ENCODE measurements at places on chromosomes 5 and 9.

GRCh38 chr5:89005990-89006389, 123.0 kb upstream of the MEF2C start:
- no peak for DNase-seq

DNA sequence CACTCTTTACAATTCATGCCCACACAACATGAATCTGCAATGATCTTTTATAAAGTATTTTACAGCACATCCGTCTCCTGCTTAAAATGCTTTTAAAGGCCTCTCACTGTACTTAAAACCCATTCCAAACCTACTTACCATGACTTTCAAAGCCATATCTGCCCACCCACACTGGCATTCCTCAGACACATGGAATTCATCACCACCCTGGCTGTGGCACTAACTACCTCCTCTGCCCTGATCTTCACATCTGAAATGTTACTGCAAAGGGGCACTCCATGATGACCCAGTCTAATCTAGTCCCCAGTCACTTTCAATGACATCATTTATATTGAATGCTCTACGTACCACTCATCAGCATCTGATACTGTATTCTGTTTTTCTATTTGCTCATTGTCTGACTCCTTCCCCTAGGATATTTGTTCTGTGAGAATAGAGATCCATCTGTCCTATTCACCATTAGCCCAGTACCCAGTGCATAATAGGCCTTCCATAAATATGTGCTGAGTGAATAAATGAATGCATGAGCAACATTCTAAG, 193.2 kb upstream of the KIF2A start:
- no peak for DNase-seq

GRCh38 chr9:83266331-83266665, 203.4 kb upstream of the RASEF start:
- DNase-seq, result no peak

- DNase-seq, result peak; percentile 1
Measured at GRCh38 chr5:55305345-55305744, 2.1 kb downstream of the DHX29 start.

DNA sequence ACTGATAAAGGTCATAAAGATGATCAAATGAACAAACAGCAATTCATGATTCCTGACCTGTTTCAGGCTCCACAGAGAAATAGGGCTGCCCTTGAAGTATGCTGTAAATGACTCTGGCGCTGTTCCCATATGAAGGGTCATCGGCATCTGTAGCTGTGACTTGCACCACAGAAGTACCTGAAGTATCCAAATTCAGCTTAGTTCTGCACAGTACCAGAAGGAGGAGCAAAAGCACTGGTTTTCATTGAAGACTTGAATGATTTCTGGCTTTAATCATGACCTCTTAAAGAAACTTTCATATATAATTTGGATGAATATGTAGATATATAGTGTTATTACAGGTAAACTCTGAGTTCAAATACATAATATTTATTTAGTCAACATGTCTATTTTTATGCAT, 109.1 kb downstream of the CDH10 start:
- DNase-seq, result no peak

GRCh38 chr9:6632516-6633183, 12.9 kb downstream of the GLDC start:
- no peak for DNase-seq

DNA sequence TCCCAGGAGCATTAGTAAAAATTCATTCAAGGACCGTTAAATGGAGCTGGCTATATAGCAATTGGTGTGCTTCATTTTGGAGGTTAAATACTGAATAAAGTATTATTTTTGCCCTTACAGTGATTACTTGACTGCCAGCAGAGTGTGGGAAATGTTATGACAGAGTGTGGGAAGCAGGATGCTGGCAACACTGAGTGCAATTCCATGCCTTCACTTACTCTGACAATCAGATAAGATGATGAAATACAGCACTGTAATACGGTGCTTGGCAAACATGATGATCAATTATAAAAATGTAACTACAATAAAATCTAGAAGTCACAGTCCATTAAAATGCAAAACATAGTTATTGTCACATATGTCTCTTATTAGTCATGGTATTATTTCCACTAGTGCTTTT, 651.3 kb downstream of the PTPRD start:
- no peak for DNase-seq

DNA sequence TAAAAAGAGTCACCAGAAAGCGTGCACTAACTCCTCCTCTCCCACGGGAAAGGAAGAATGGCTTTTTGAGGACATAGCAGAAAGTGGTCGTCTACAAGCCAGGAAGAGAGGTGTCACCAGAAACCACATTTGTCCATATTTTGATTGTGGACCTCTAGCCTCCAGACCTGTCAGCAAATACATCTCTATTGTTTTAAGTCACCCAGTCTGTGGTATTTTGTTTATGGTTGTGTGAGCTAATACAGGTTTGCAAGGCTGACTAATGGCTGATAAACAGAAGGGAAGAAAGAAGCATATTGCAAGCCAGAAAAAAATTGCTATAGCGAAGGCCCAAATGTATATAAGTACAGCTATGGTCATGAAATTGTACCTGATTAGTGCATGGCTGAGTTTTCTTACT, 21.4 kb downstream of the WDR70 start:
- no peak for DNase-seq

- no peak for DNase-seq
Measured at GRCh38 chr5:137825165-137825564, 42.5 kb upstream of the MYOT start.

DNA sequence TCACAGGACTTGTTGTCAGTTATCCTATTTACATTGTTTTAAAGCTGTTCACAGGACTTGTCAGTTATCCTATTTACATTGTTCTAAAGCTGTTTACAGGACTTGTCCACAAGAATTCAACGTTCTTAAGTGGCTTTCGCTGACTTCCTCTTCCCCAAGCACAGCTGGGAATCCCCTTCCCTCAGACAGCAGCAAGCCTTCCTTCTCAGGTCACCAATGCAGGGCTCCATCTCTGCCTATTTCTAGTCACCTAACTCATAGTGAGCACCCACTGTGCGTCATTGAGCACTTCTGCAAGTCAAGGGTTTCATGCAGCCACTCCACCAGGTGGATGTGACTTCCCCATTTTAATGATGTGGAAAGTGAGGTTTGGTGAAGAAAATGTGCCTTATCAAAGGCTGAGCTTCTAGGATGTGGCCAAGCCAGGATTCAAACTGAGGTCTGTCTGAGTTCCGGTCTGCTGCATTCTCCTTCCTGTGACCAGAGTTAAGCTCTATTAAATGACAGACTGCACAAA, 109.8 kb upstream of the ZNF462 start:
- peak; percentile 25 for DNase-seq

GRCh38 chr5:151523335-151523734, 67.8 kb downstream of the FAT2 start:
- peak; percentile 69 for DNase-seq

DNA sequence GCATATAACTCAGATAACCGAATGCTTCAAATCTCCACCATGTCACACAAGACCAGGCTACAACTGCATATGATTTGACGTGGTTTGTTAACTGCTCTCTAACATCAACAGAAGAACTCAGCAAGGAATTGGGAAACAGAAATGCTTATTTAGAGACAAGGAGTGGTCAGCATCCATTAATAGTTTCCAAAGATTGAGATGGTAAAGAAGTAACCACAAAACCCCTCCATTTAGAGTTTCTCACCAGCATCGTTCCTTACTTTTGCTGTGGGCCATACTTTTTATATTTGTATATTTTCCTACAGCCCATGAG, 25.2 kb downstream of the DPYSL3 start:
- DNase-seq, result no peak

GRCh38 chr5:79086116-79086515, 16.5 kb downstream of the BHMT2 start:
- DNase-seq, result no peak

- no peak for DNase-seq
Measured at GRCh38 chr5:5979377-5979760, 399.0 kb downstream of the MED10 start.

- no peak for DNase-seq
Measured at GRCh38 chr9:129665389-129665775, at the start of gene PRRX2. Gene PRRX2 (plus strand): TSS chr9:129665647. CDS start chr9:129665868, 221 bp downstream.

DNA sequence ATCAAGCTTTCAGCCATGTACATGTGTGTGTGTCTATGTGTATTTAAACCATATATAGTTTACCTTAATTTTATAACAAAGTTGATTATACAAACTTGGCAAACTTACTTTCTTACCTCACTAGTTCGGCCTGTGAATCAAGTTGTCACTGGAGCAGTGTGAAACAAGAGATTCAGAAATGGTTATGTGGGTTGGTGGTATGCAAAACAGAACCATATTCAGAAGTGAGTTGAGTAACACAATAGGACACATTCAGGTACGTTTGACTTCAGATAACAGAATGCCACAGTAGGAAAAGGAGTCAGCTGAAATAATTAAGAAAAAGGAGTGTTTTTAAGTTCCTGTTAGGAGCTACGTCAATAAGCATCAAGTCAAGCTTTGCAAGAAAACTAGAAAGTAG, 21.5 kb downstream of the XPA start:
- no peak for DNase-seq

DNA sequence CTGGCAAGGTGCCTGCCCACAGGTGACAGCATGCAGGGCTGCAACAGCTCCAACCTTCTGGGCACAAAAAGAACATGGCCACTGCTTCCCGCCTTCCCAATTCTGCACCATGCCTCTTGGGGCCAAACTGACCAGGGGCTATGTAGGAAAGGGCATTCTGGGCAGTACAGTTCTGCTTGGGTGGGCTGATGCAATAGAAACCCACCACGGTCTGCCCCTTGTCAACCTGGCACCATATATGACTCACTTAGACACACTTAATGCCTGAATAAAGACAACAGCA, 40.2 kb upstream of the FCN1 start:
- DNase-seq, result no peak

DNA sequence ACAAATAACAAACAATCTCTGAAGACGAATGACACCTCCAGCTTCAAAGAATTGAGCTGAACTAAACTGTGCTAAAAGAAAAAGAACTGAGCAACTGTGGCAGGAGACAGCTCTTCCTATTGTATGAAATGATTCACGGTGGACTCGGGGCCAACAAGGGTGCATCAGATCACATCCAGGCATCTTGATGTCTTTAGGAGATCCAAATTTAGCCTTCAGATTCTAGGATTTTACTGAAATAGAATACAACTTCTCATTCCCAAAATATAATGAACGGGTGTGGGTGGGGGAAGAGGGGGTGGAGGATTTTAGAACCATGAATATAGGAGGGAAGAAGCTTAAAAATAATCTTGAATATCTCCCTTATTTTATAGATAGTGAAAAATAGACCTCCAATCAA, 631.8 kb downstream of the ELAVL2 start:
- DNase-seq, result no peak

GRCh38 chr5:55173687-55174230, 782 bp upstream of the CDC20B start:
- DNase-seq, result no peak

DNA sequence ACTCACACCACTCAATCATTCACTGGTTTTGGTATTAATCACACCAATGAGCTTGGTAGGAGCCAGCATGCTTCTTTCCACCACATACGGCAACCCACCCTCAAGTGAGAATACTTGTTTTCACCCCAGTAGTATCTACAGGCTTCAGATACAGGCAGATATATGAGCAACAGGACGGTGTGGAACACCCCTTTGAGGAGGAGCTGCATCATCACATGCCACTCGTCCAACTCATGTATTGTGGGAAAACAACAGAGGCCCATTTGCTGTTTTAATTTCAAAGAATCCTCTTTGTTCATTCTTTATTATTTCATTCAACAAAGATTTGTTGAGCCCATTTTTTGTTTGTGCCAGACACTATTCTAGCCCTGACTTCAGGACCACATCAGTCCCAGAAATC, 46.0 kb downstream of the RORB start:
- DNase-seq, result no peak

- DNase-seq, result no peak
Measured at GRCh38 chr9:18122171-18122570, 351.8 kb upstream of the ADAMTSL1 start.

GRCh38 chr5:50501491-50502228, 60.6 kb upstream of the EMB start:
- DNase-seq, result peak; percentile 70

DNA sequence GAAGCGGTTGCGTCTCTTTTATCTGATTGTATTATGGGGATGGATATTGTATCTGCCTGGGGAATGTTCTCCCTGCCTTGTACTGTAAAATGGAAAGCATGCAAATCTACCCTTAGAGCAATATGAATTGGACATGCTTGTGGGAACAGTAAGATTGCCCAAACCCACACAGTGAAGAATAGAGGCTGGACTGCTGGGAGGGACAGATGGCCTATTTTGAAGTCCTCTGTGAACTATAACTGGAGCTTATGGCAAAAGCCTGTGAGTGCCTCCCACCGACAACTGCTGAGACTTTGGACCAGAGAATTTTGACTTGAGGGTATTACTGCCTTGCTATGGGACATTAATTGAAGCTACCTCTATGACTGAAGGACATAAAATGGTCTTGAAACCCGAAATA, 168.9 kb downstream of the ERCC6L2 start:
- DNase-seq, result no peak

GRCh38 chr5:10695055-10695649, 65.9 kb downstream of the DAP start:
- no peak for DNase-seq

DNA sequence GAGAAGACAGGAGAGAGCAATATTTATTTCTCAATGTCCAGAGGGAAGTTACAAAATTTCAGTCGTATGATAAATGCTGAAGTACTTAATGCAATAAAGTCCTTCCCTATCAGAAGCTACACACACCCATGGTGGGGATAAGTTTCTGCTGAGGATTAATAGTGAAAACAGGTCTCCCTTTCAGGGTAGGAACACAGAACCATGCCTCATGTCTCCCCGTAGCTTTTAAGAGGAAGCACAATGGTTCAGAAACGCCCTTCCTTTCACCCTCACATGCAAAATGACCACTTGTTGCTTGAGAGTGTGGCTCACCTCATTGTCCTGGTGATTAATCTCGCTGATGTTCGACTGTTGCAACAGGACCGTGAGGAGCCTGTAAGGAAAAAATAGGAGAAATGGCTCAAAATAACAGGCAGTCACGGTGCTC, 73.6 kb downstream of the ANKRD55 start:
- peak; percentile 41 for DNase-seq

DNA sequence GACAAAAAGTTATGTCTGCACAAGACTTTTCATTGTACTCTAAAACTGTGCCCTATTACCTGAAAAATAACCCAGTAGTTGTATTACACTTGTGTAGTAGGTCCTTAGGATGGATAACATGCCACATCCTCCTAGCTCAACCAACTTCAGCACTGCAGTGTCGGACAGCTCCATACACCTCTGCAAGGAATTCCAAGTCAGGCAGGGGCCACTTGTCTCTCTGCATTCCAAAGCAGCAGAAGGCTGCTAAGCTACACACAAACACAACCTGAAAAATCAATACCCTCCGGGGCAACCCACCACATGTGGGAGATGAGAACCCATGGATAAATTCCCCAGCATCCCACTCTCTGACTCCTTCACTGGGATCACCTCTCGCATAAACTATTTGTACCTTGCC, 50.2 kb downstream of the MED10 start:
- no peak for DNase-seq

GRCh38 chr9:4828761-4829160, 36.0 kb downstream of the RCL1 start:
- DNase-seq, result no peak

DNA sequence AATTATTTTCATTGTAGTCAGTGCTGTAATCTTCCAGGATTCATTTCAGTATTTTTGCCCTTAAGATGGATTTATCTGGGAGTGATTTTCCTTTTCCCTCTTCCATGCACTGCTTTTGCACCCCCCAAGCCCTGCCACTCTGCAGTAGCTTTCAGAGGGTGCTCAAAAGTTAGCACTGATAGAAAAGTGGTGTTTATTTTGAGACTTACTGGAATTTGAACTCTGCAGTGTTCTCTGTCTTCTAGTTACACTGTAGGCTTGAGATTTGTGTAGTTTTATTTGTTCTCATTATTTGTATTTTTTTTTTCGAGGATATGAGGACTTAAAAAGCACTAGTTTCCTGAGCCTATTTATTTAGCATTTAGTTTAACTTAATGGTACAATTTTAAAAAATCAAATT, 70.5 kb downstream of the HSD17B4 start:
- DNase-seq, result no peak

Data from HL-60 (cell line).